Lung (tissue), 17 donors: ENCODE measurements at places on chromosomes 16 and 17. TPM values are rescaled to one million over a fixed set of nuclear protein-coding genes. Genes with fewer than 3 reads are reported as not detected.
A peak's percentile ranks its signal among the peaks of the same experiment; 100 is the strongest.

DNA sequence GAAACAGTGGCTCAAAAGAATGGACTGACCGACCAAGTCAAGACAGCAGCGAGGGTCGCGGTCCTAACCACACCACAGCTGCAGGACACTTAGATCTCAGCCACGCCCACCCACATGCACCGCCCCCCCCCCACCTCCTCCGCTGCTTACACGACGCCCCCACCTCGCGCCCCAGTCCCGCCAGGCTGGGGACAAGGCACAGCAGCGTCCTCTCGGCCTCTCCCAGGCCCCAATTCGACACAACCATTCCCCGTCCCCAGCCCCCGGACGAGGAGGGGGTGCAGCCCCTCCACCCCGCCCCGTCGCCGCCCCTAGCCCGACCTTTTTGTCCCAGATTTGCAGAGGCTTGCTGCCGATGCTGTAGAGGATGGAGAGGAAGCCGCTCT is 477 bp downstream of the CFAP20 start:
- peak overlapping the region; percentile 88 for H3K4me3 ChIP-seq
- H3K27me3 ChIP-seq: no peaks in the 10 kb centered on the region
- peaks cover 23% of the 10 kb centered on the region for H3K4me1 ChIP-seq
- DNase-seq: peak; percentile 69

- no peak overlapping the region for H3K4me3 ChIP-seq
- no peaks in the 10 kb centered on the region for H3K36me3 ChIP-seq
- no peaks in the 10 kb centered on the region for H3K27me3 ChIP-seq
- no peaks in the 10 kb centered on the region for H3K4me1 ChIP-seq
Measured at GRCh38 chr17:63116228-63116627, 150.2 kb downstream of the TANC2 start.

The SHCBP1 gene
- total RNA-seq: 6.1 TPM

The PIPOX gene
- total RNA-seq: 1.4 TPM
